Tibial artery (tissue), 4 donors: ENCODE measurements at places on chromosomes 16 and 17.

DNA sequence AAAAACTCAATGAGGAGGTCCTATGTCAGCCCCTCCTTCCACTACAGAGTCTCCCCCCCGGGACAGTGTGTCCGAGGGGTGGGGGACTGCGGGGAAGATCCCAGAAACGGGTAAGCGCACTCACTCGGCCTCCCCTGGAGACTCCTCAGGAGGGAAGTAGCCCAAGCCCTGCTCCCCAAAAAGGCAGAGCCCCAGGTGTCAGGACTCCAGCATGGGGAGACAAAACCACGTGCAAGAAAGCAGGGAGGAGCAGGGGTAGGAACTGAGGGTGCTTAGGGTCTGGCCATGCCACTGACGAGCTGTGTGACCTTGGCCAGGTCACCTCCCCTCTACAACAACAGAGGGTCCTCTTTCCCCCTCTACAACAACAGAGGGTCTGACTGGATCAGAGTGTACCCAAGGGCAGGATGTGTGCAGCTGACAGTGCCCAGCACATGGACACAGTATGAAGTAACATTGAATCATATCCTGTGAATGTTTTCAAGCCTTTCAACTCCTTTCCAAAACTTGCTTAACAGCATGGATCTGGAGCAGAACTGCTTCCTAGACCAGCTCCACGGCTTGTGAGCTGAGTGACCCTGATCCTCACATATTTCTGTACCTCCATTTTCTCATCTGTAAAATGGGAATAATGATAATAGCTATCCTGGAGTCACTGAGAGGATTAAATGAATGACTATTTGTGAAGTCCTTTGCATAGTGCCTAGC is 2.1 kb upstream of the NAGS start:
- DNase-seq: no peak
- no peak overlapping the region for H3K27ac ChIP-seq
- no peak overlapping the region for H3K4me3 ChIP-seq
- peaks cover 63% of the 10 kb centered on the region for H3K27me3 ChIP-seq
- peaks cover 28% of the 10 kb centered on the region for H3K4me1 ChIP-seq
- H3K36me3 ChIP-seq: no peaks in the 10 kb centered on the region

- H3K27me3 ChIP-seq: no peaks in the 10 kb centered on the region
- H3K4me1 ChIP-seq: peaks cover 12% of the 10 kb centered on the region
- H3K27ac ChIP-seq: no peak overlapping the region
- H3K4me3 ChIP-seq: no peak overlapping the region
Measured at GRCh38 chr17:1123921-1124715, 55.7 kb downstream of the ABR start.

DNA sequence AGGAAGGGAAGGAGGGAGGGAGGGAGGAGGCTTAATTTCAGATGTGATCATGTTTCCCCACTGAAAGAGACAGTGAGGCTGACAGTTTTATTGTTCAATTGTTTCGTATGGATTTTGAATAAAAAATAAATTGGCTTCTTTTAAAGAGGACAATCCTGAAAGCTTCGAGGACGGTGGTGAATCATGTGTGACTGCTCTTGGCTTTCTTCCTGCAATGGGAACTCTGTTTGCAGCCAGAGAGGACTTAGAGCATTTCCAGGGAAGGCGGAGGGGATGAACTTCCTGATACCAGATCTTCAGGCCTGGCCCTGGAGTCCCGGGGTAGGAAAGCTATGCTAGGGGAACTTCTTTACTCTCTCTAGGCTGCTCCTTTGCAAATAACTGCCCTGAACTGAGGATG is 72.8 kb upstream of the C16orf82 start:
- H3K4me3 ChIP-seq: no peak overlapping the region
- H3K27ac ChIP-seq: no peak overlapping the region
- no peaks in the 10 kb centered on the region for H3K4me1 ChIP-seq
- peaks cover 2% of the 10 kb centered on the region for H3K27me3 ChIP-seq
- no peaks in the 10 kb centered on the region for H3K36me3 ChIP-seq

GRCh38 chr17:58324056-58324408 is 4.6 kb downstream of the TSPOAP1 start:
- H3K27me3 ChIP-seq: no peaks in the 10 kb centered on the region
- peak overlapping the region; percentile 76 for H3K27ac ChIP-seq
- peaks cover 28% of the 10 kb centered on the region for H3K36me3 ChIP-seq
- no peak for DNase-seq
- H3K4me1 ChIP-seq: peaks cover 17% of the 10 kb centered on the region
- H3K4me3 ChIP-seq: peak overlapping the region; percentile 66

DNA sequence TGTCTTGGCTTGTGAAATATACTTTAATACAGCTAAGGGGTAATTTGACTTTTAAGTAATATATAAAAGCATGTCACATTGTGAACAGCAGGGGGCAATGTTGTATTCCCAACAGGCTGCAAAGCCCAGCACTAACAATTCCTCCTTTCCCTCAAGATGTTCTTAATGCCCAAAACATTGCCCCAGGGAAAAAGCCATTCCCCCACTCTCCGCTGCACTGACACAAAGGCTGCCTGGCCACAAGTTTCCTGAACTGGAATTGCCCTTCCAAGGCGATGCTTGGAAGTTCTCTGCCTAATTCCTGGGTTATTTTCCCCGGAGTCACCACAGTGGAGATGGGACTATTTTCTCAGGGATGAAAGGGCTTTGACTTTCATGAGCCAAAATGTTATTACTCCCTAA is 27.2 kb downstream of the CLEC16A start:
- no peak overlapping the region for H3K4me3 ChIP-seq
- DNase-seq: peak; percentile 60
- peak overlapping the region; percentile 47 for H3K27ac ChIP-seq
- H3K4me1 ChIP-seq: no peaks in the 10 kb centered on the region
- H3K36me3 ChIP-seq: peaks cover 12% of the 10 kb centered on the region
- H3K27me3 ChIP-seq: no peaks in the 10 kb centered on the region

GRCh38 chr16:52499060-52499440 is 47.9 kb downstream of the TOX3 start:
- no peak overlapping the region for H3K4me3 ChIP-seq
- H3K4me1 ChIP-seq: no peaks in the 10 kb centered on the region
- H3K27me3 ChIP-seq: no peaks in the 10 kb centered on the region
- no peak overlapping the region for H3K27ac ChIP-seq
- no peaks in the 10 kb centered on the region for H3K36me3 ChIP-seq

DNA sequence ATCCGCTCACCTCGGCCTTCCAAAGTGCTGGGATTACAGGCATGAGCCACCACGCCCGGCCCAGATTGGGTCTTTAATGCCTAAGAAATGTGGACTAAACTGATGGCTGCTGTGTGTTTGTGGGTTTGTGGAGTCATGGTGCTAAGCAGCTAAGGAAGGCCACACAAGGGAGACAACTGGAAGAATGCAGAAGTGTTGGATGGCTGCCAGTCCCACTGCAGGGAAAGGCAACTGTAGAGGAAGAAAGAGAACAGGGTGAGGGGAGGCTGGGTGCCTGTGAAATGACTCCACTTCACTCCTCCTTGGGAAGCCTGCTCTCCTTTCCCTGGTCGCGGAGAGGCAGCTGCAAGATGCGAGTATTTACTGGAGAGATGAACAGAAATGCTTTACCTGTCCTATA is 23.5 kb upstream of the SIAH1 start:
- H3K4me1 ChIP-seq: no peaks in the 10 kb centered on the region
- no peaks in the 10 kb centered on the region for H3K36me3 ChIP-seq
- H3K27ac ChIP-seq: no peak overlapping the region
- peak; percentile 67 for DNase-seq
- no peak overlapping the region for H3K4me3 ChIP-seq

DNA sequence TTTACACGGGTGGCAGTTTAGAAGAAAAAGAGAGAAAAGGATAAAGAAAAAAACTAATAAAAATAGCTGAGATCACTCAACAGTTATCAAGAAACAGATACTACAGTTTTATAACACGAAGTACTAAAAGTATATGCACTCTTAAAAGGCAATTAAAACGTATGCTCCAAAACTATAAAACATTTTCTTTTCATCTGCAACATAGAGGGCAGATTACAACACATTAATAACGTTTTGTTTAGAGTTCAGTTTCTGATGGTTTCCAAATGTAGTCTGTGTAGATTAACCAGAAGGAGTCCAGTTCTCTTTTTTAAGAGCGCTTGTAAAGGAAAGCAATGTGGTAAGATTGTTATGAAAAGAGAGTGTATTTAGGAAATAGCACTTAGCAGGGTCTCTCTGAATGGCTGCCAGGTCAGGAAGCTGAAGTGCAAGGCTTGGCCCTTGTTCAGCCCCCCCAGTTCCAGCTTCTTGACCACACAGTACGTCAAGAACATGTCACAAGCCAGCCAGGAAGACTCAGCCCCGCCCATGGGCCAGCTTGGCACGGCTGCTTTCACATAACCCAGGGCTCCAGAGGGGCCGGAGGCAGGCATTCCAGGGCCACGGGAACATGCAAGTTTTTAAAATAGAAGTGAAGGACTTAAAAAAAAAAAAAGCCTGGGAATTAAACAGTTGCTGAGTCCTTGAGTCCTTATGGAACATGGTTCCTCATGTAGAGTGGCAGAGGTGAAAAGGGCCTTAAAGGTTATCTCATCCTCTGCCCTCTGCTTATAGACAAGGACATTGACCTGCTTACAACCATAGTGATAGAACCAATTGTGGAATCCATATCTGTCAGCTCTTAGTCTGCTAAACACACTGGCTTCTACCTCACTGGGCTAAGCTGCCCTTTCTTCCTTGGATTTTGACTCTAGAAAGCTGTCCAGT is 147.4 kb upstream of the TBX2 start:
- H3K36me3 ChIP-seq: no peaks in the 10 kb centered on the region
- H3K4me1 ChIP-seq: peaks cover 88% of the 10 kb centered on the region
- no peaks in the 10 kb centered on the region for H3K27me3 ChIP-seq
- no peak overlapping the region for H3K4me3 ChIP-seq
- peak overlapping the region; percentile 78 for H3K27ac ChIP-seq

GRCh38 chr17:81093619-81094508 is 58.9 kb downstream of the BAIAP2 start:
- H3K4me3 ChIP-seq: no peak overlapping the region
- H3K4me1 ChIP-seq: peaks cover 36% of the 10 kb centered on the region
- no peaks in the 10 kb centered on the region for H3K36me3 ChIP-seq
- no peak overlapping the region for H3K27ac ChIP-seq

DNA sequence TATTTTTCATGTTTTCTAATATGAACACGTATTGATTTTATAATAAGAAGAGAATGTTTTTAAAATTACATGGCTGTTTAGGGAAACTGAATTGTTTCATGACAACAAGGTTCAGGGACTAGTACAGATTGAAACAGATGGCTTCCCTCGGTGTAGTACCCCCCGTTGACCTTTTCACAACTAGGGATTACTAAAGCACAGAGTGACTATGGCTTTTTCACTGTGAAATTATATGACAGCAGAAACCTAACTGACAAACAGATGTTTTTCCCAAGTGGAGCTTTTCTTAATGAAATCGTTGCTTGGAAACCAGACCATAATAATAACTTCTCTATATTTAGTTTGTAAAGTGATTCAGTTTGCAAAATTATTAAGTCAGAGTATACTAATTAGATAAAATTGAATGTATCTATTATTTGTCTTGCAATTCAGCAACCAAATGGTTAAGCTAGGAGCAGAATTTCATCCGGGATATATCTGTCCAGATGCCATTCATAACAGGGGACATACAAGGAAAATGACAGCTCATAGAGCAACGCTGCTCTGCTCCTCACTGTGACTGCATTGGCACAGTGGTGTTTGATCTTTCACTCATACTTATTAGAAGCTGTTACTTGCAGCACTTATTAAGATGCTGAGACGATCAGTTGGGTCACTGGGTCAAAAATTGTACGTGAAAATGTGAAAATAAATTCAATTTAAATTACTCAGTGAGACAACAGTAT is 111.7 kb downstream of the TANGO6 start:
- no peak overlapping the region for H3K27ac ChIP-seq
- H3K27me3 ChIP-seq: no peaks in the 10 kb centered on the region
- H3K4me3 ChIP-seq: no peak overlapping the region
- DNase-seq: no peak

- H3K27ac ChIP-seq: peak overlapping the region; percentile 87
- H3K4me1 ChIP-seq: peaks cover 98% of the 10 kb centered on the region
- H3K27me3 ChIP-seq: no peaks in the 10 kb centered on the region
- no peaks in the 10 kb centered on the region for H3K36me3 ChIP-seq
- H3K4me3 ChIP-seq: no peak overlapping the region
- DNase-seq: no peak
Measured at GRCh38 chr16:72934636-72935403, 113.1 kb downstream of the ZFHX3 start.

- H3K4me3 ChIP-seq: no peak overlapping the region
- H3K4me1 ChIP-seq: no peaks in the 10 kb centered on the region
- H3K27me3 ChIP-seq: no peaks in the 10 kb centered on the region
- no peak overlapping the region for H3K27ac ChIP-seq
- no peak for DNase-seq
Measured at GRCh38 chr16:78428193-78428592, 328.7 kb downstream of the WWOX start.

GRCh38 chr17:77117415-77117814 is 23.4 kb upstream of the SEC14L1 start:
- DNase-seq: no peak
- peak overlapping the region; percentile 4 for H3K27ac ChIP-seq
- H3K4me3 ChIP-seq: no peak overlapping the region
- peaks cover 26% of the 10 kb centered on the region for H3K4me1 ChIP-seq
- H3K27me3 ChIP-seq: no peaks in the 10 kb centered on the region

DNA sequence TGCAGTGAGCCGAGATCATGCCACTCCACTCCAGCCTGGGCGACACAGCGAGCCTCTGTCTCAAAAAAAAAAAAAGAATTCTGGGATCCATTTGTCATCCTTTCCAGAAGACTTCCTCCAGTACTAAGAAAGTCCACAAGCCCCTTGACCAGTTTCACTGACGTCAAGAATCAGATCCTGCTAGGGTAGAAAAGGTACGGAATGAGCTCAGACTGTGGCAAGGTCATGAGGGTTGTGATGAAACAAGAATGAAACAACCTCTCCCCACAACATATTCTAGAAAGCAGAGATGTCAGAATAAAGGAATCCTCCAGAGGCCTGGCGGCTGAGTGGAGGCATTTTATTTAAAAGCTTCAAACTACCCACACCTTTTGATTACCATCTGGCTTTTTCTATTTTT is 29.9 kb downstream of the TRAF4 start:
- no peak for DNase-seq
- no peak overlapping the region for H3K27ac ChIP-seq
- no peak overlapping the region for H3K4me3 ChIP-seq
- H3K36me3 ChIP-seq: no peaks in the 10 kb centered on the region
- no peaks in the 10 kb centered on the region for H3K27me3 ChIP-seq
- no peaks in the 10 kb centered on the region for H3K4me1 ChIP-seq

- no peaks in the 10 kb centered on the region for H3K27me3 ChIP-seq
- peak; percentile 41 for DNase-seq
- H3K4me1 ChIP-seq: no peaks in the 10 kb centered on the region
- no peaks in the 10 kb centered on the region for H3K36me3 ChIP-seq
Measured at GRCh38 chr16:12500771-12501170, 302.9 kb downstream of the CPPED1 start.

DNA sequence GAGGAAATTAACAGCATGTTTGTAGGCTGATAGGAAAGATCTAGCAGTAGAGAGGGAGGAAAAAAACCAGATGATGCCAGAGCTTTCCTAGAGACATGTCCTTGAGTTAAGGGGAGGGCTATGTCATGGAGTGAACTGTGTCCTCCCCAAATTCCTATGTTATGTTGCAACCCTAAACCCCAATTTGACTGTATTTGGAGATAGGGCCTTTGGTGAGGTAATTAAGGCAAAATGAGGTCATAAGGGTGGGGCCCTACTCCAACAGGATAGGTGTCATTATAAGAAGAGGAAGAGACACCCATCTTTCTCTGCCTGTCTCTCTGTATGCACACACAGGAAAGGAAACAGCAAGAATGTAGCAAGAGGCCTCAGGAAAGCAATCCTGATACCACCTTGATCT is 195.3 kb upstream of the AXIN2 start:
- H3K4me1 ChIP-seq: no peaks in the 10 kb centered on the region
- H3K27ac ChIP-seq: no peak overlapping the region
- H3K4me3 ChIP-seq: no peak overlapping the region
- H3K27me3 ChIP-seq: no peaks in the 10 kb centered on the region
